Occipital lobe (tissue), 3 donors: ENCODE measurements at places on chromosomes 12 and 14. TPM values are rescaled to one million over a fixed set of nuclear protein-coding genes. Genes with fewer than 3 reads are reported as not detected.

DNA sequence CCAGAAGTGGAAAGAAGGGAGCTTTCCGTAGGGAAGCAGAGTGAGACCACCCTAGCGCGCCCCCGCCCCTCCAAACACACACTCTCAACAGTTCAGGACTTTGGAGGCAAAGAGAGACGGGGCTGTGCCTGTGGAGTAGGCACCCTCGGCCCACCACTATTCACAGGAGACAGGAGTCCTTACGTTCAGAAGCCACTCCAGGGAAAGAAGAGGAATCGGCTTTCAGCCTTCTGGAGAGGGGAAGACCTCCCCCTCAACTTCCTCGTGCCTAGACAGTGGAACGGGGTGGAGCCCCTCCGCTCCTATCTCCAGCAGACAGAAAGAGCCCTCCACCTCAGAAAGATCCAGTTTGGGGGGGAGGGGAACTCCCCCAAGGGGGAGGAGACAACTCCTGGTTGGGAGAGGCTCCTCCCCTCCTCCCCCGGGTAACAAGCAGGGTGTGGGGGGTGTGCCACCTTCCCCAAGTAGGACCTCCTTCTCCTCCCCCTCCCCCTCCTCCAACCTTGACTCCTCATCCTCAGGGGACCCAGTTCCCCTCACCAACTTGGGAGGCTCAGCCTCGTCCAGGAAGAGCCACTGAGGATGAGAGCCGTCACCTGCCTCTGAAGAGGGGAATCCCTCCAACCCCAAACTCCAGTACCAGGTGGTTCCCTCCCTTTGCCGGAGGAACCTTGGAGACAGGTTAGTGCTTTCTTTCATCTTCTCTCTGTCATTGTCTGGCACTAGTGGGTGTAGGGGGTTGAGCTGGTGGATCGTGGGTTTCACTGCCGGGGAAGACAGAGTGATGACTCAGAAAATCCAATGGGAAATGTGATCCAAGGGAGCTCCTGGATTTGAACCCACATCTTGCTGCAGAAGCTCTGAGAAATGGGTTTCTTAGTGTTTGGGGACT lies 883 bp downstream of the FOXJ2 start:
- DNase-seq: no peak

DNA sequence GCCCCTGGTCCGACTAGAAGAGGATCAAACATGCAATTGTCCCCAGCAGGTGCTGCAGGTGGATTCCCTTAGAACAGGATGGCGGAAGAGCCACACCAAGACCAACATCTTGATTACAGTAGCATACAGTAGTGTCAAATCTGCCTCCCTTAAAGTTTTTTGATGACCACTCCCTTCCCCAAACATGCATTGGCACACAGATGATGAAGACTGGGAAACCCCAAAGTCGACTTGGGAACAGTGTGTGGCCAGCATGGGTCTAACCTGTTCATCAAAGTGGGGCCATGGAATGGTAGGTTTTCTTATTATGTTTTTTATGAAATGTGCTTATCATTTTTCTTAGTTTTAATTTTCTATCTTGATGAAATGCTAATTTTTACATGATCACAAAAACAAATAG lies 8.8 kb downstream of the PLXNC1 start:
- DNase-seq: no peak

GRCh38 chr12:103715494-103715893 lies 125.5 kb downstream of the NT5DC3 start:
- no peak for DNase-seq

- no peak for DNase-seq
Observed at GRCh38 chr12:85059594-85059993, 23.4 kb downstream of the LRRIQ1 start.

- DNase-seq: no peak
Observed at GRCh38 chr12:53170876-53171724, 9.4 kb upstream of the ZNF740 start.

DNA sequence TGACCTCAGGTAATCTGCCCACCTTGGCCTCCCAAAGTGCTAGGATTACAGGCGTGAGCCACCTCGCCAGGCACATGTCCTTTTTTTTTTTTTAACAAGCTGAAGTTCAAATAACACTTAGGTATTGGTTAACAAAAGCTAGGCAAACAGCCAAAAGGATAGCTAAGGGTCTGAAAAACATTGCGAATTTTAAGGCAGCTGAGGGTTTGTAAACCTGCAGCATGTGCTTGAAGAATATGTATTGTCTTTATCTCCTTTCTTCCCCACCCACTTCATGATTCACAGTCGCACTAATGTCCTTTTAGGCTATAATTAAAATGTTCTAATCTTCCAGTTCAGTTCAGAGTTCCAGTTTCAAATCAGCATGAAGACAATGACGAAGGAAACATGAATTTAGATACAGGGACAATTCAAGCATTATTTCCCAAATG lies 30.1 kb upstream of the CERS5 start:
- DNase-seq: no peak

- no peak for DNase-seq
Observed at GRCh38 chr14:76640923-76641395, 120.3 kb upstream of the VASH1 start.

GRCh38 chr14:31541702-31542101 lies 19.5 kb upstream of the NUBPL start:
- DNase-seq: no peak

The GLIPR1L2 gene
- 2.3 TPM for total RNA-seq

The PPP1R36 gene
- 1.4 TPM for total RNA-seq
